Activated T-cell treated with anti-CD3 and anti-CD28 coated beads, Interleukin-2, amount 50 U/mL, for 1 hour (primary cell): ENCODE measurements at places on chromosomes 6 and 20.

GRCh38 chr6:133855991-133856370 lies 32.9 kb upstream of the TCF21 start:
- DNase-seq, result no peak

DNA sequence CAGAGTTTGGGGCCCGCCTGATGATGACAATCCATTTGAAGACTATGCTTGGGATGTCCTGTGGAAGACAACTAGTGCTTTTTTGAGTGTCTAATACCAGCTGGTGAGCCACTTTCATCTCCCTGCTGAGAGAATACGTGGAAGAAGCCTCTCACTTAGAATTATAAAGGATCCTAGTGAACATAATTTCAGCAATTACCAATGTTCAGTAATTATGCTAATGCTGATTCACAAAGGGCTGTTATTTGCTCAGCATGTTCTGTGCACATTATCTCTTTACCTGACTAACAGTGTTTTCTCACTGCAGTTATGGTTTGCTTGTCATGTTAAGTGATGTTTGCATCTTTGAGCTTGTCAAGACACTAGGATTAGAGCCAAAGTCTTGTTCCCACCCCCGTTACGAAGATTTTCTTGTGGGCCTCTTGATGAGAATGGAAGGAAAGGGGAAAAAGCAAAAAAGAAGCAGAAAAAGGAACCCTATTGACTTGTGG lies 282.1 kb upstream of the CHD6 start:
- DNase-seq, result no peak

DNA sequence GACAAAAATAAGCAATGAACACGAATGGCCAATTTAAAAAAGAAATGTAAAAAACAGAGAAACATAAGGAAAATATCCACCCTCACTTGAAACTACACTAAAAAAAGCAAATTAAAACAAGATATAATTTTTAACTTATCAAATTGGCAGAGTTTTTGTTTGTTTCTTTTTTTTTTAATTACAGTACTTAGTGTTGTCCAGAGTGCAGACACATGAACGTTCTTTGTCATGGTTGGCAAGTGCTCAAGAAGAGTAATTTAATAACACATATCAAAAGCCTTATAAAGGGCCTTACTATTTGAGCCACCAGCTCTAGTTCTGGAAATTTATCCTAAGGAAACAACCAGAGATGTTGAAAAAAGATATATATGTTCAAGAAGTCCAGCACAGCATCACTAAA lies 142.3 kb downstream of the ATXN1 start:
- DNase-seq, result no peak

- no peak for DNase-seq
These were observed 122.6 kb upstream of the PHACTR1 start for GRCh38 chr6:12593771-12594529.

GRCh38 chr20:39717936-39718335 lies 755.8 kb downstream of the DHX35 start:
- no peak for DNase-seq

- DNase-seq, result no peak
These were observed 124.6 kb downstream of the REV3L start for GRCh38 chr6:111358454-111358853.
